ENCODE measurements at places on chromosomes 12 and 14. TPM values are rescaled to one million over a fixed set of nuclear protein-coding genes. Genes with fewer than 3 reads are reported as not detected.

Gene PAPLN
- 9.6 TPM for total RNA-seq

Gene CD163
- 1.4 TPM for total RNA-seq

Gene NDUFA12
- total RNA-seq = 79.7 TPM

Gene PROX2
- not detected for total RNA-seq

Gene DDN
- total RNA-seq = 8.1 TPM

Gene KRT6C
- total RNA-seq = not detected

Gene B4GALNT1
- total RNA-seq = 31.3 TPM

Gene GLT1D1
- not detected for total RNA-seq

DNA sequence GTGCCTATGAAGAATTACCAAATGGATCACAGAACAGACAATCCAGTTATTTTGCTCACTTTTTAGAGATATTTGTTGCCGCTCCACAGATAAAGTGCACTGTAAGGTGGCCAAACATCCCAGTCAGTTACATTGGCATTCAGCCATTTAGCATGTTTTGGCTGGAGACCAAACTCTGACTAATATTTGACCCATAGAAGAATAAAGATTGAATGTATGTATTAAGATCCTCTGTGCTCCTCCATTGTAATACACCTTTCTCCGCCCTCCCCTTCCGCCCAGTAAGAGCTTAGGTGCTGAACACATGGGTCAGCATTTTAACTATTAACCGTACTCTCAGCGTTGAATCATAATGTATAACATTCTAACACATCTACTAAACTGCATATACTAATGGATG, 163.4 kb downstream of the ANO6 start:
- DNase-seq = peak; percentile 3

DNA sequence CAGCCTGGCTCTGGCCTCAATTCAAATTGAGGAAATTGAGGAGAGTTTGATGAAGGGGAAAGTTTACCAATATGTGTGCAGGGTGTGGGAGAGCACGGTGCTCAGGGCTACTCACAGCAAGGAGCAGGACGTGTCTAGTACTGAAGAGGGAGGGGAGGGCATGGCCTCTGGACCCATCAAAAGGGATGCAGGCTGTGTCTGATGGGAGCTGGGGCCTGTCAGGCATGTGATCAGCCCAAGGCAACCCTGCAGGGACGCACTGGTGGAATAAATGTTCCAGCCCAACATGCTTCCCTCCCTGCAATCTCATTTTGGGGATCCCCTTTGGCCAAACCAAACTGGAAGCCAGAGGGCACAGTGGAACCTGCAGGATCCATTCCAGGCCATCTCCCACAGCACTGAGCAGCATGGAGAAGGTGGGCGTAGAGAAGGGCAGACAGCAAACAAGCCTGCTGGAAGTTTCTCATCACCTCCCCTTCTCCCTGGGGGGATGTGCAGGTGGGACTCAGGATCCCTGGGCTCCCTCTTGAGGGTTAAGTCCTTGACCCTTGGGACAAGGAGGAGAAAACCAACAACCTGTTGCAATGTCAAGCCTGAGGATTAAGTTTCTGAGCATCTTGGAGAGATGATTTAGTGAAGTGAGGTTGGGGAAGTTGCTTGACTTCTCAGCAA, 17.8 kb upstream of the RBM19 start:
- DNase-seq = no peak

- DNase-seq = no peak
These were observed 552.3 kb downstream of the SLC16A7 start for GRCh38 chr12:60148109-60148508.

- no peak for DNase-seq
These were observed 703.0 kb upstream of the TBX3 start for GRCh38 chr12:115386946-115387345.

- peak; percentile 8 for DNase-seq
These were observed 50.5 kb downstream of the ANO4 start for GRCh38 chr12:100845095-100845494.

GRCh38 chr12:117564881-117565280, 203.5 kb upstream of the NOS1 start:
- DNase-seq = no peak

- no peak for DNase-seq
These were observed 980.1 kb downstream of the NRXN3 start for GRCh38 chr14:79150226-79150625.

DNA sequence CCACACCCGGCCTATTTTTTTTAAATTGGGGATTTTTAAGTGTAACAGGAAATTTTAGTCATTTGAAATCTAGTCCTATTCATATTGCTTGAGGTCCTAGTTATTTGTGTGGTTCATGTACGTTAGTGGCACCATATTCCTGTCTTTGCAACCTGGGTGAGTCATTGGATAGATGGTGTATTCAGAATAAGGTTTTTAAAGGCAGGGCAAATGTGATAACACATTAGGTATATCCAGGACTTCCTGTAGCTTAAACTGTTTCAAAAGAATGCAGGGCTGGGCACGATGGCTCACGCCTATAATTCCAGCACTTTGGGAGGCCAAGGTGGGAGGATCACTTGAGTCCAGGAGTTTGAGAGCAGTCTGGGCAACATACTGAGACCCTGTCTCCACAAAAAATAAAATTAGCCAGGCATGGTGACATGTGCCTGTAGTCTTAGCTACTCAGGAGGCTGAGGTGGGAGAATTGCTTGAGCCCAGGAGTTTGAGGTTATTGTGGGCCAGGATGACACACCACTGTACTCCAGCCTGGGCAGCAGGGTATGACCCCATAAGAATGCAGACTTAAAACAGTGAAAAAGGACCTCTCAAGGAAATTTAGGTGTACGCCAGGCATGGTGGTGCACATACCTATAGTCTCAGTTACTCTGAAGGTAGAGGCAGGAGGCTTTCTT, 8.1 kb downstream of the ATP6V0A2 start:
- no peak for DNase-seq

GRCh38 chr12:48070731-48071130, 35.1 kb downstream of the SENP1 start:
- no peak for DNase-seq

DNA sequence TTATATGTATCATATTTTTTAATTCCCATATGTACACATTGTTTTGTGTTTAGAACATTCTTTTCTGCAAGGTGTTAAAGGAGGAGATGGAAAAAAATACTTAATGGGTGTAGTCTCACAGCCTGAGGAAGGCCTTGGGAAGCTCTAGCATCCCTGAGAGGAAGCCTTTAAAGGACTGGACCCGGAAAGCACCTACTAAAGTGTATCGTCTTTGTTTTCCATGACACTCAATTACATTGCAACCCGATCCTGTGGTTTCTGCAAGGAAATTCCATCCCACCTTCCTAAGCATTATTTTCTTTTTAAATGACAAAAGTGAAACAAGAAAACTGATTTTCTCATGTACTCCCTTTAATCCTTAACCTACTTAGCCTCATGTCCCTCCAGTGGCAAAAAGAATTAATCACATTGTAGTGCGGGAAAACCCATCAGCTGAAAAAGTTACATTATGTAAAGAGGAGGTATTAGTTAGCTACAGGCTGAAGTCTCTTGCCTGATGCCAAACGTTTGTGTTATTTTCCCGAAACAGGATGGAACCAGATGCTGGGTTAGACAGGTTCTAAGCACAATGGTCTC, 147.8 kb upstream of the CPSF6 start:
- DNase-seq = no peak

GRCh38 chr12:65308601-65309071, 30.2 kb downstream of the MSRB3 start:
- DNase-seq = no peak

All from HCT116 (cell line).